ENCODE measurements at places on chromosomes 7 and 10. TPM values are rescaled to one million over a fixed set of nuclear protein-coding genes. Genes with fewer than 3 reads are reported as not detected.

AVPI1 gene
- total RNA-seq = 2.5 TPM

- no peak overlapping the region for H3K4me3 ChIP-seq
- no peak overlapping the region for H3K27ac ChIP-seq
- H3K36me3 ChIP-seq = no peaks in the 10 kb centered on the region
- no peaks in the 10 kb centered on the region for H3K27me3 ChIP-seq
Observed at GRCh38 chr7:91776171-91776570, 104.3 kb downstream of the MTERF1 start.

- no peak overlapping the region for H3K4me3 ChIP-seq
- no peaks in the 10 kb centered on the region for H3K27me3 ChIP-seq
- peaks cover 20% of the 10 kb centered on the region for H3K36me3 ChIP-seq
- H3K27ac ChIP-seq = no peak overlapping the region
- peaks cover 36% of the 10 kb centered on the region for H3K4me1 ChIP-seq
Observed at GRCh38 chr10:63527401-63527800, 6.2 kb downstream of the REEP3 start.

TAF5 gene
- total RNA-seq = 11.1 TPM

- H3K36me3 ChIP-seq = no peaks in the 10 kb centered on the region
- H3K27me3 ChIP-seq = peaks cover 4% of the 10 kb centered on the region
Observed at GRCh38 chr10:27838901-27839300, 93.3 kb upstream of the MKX start.

SPDYE9 gene
- not detected for total RNA-seq

GRCh38 chr7:44852590-44852989 lies 4.7 kb upstream of the H2AZ2 start:
- no peaks in the 10 kb centered on the region for H3K27me3 ChIP-seq
- H3K4me3 ChIP-seq = no peak overlapping the region
- peaks cover 13% of the 10 kb centered on the region for H3K36me3 ChIP-seq

- H3K36me3 ChIP-seq = no peaks in the 10 kb centered on the region
- no peaks in the 10 kb centered on the region for H3K4me1 ChIP-seq
- no peak for DNase-seq
Observed at GRCh38 chr7:79334841-79335240, 118.6 kb downstream of the MAGI2 start.

EVX1 gene
- total RNA-seq = not detected

OR6B1 gene
- total RNA-seq = not detected

HOXA10 gene
- total RNA-seq = not detected
